ENCODE measurements at places on chromosomes 4 and X. TPM values are rescaled to one million over a fixed set of nuclear protein-coding genes. Genes with fewer than 3 reads are reported as not detected.

- no peak for DNase-seq
These were observed 249.6 kb upstream of the ATOH1 start for GRCh38 chr4:93578942-93579341.

UVSSA gene
- total RNA-seq, result 18.2 TPM

FAAH2 gene
- total RNA-seq, result 12.7 TPM

DNA sequence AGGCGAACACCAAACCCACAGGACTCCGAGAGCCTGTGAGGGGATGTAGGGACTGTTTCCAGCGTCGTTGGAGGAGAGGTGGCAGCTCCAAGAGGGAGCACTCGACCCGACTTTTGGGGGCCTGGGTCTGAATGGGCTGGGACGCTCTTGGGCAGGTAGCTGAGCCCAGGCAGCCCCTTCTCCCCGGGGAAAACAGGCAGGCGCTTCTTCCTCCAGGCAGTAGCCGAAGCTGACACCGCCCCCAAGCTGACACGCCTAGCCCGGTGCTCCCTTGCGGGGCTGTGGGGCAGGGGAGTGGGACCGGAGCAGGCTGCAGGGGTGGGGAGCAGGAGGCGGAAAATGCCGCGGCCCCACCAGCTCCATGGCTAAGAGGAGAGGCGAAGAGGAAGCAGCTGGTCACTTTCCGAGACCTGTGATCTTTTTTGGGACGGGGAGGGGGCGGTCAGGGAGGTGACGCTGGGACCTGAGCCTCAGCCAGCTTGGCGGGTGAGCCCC lies 4.2 kb downstream of the NKX1-1 start:
- DNase-seq, result no peak

- no peak for DNase-seq
These were observed 232.9 kb upstream of the F9 start for GRCh38 chrX:139297638-139298037.

- no peak for DNase-seq
These were observed 279.2 kb downstream of the CAMK2D start for GRCh38 chr4:113482325-113482724.

GAB1 gene
- total RNA-seq, result 13.0 TPM

DNA sequence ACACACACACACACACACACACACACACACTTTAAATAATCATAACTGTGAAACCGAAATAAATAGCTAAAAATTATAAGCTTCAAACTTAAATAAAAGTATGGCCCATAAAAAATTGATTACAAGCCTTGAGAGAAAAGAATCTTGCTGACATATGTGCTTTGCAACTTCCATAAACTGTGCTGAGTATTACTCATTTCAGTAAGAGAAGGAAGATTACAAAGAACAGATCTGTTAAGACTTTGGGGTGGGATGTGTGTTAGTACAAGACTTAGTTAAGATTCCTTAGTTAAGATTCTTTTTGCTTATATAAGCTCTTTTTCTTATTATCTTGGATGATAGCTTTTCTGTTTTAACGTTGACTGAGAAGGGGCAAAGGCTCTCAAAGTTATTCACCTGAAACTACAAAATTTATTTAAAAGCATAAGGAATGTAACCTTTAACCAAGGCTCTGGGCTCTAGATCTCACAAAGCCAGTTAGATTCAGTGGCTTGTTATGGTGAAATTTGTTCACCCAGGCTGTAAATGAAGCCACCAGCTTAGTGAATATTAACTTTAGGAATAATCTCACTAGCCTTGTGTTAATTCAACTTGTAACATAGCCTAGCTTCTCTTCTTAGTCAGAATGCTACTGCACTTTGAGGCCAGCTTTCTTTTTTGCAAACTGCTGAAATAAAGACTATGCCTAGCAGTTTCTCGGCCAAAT lies 58.2 kb downstream of the ARSJ start:
- DNase-seq, result no peak

Measured in body of pancreas (tissue), 4 donors.